ENCODE measurements at places on chromosomes 1 and 21.

- DNase-seq, result no peak
Observed at GRCh38 chr1:70299472-70299871, 55.0 kb downstream of the ANKRD13C start.

DNA sequence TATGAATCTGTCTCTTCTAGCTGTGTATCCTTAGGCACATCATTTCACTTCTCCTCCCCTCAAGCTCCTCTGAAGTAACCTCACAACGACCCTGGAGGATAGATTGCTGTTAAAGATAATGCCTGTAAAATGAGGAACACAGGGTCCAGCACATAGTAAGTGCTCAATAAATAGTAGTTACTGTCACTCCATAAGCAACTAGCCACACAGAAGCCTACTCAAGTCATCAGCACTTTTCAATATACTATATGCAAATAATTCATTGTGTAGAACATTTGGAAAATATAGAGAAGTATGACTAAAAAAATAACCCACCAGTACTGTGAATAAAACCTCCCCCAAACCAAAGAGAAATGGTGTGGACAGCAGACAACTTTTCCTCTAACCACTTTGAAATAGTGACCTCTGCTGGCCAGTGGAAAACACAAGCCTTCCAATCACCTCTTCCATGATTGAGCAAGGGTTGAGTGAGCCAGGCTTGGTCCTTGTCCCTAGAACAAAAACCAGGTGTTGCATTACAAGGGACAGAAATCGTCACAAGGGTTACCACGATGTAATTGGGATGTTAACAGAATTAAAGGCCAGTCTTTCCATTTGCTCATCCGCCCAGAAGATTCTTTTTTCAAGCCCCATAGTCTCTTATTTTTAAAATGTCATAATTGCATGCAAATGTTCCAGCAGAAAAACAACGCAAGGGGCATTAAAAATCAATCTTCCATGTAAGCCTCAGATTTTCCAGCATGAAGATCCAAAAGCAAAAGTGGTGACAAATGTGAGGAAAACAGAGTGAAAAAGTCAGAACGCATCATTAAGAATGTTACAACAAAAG is 15.7 kb upstream of the GLIS1 start:
- no peak for DNase-seq

GRCh38 chr1:69794831-69795230 is 227.1 kb downstream of the LRRC7 start:
- DNase-seq, result no peak

- DNase-seq, result no peak
Observed at GRCh38 chr1:21511579-21512522, 2.6 kb downstream of the ALPL start.

DNA sequence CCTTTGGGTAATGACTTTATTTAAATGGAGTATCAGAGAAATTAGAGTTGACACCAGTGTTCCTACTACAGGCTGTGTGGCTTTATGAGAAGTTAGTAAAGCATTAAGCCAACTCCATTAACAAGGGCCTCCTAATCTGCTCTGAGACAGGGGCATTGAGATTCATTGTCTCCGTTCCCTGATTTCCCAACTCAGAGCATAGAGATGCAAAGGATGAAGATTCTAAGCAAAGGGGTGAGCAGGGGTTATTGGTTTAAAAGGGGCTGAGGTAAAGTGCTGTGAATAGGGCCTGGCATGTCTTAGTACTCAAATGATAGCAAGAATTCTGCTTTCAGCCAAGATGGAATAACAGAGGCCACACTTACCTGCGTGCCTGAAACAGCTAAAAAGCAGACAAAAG is 428.4 kb downstream of the PTPRU start:
- no peak for DNase-seq

GRCh38 chr1:26154750-26155149 is 4.1 kb upstream of the FAM110D start:
- DNase-seq, result no peak

GRCh38 chr1:165862448-165862847 is 35.0 kb downstream of the UCK2 start:
- no peak for DNase-seq

DNA sequence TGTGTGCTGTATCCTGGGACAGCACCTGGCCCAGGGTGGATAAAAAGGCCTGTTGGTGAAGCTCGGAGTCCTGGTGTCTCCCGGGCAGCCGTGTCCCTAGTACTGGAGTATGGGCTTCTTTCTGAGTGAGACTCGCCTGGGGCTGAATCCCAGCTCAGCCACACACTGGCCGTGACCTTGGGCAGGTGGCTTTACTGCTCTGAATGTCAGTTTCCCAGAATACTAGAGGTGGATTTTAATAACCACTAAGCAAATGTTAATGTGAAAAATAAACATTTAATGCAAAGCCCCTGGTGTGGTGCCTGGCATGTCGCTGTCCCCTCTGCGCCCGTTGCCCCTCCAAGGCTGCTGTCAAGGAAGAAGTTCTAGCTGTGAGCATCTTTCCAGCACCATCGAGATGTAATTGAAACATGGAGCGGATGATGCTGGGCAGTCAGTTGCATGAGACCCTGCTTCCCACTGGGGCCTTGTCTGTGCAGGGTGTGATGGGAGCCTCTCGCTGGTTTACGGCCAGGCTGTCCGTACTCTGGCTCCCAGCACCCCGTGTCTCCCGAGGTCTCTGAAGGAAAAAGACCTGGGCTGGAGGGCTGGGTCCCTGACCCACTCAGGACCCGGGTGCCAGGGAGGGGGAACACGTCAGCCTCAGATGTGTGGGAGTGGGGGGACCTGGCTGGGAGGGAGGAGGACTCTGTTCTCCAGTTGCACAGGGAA is 527.8 kb downstream of the MATN1 start:
- no peak for DNase-seq

DNA sequence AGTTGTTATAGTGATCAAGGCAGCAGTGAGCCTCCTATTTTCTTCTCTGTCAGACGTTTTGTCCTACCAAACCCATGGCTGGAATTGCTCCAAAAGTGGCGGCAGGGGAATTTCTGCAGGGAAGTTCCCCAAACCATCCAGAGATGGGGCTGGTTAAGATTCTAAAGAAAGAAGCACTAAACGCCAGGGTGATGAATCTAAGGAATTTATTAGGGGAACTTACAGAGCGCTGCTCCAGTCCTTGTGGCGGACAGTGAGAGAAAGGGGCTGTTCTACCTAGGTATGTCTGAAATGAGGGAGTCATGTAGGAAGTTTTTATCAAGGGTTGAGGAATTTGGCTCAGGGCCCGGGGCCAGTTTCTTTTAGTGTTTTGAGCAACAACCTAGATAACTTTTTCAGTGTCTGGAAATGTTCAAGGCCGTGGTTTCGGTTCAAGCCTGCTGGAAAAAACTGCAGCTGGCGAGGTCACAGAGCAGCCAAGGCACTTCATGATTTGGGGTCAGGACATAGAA is 222.4 kb upstream of the B3GALT2 start:
- DNase-seq, result no peak

GRCh38 chr1:178536844-178537371 is 24.0 kb downstream of the TEX35 start:
- no peak for DNase-seq

DNA sequence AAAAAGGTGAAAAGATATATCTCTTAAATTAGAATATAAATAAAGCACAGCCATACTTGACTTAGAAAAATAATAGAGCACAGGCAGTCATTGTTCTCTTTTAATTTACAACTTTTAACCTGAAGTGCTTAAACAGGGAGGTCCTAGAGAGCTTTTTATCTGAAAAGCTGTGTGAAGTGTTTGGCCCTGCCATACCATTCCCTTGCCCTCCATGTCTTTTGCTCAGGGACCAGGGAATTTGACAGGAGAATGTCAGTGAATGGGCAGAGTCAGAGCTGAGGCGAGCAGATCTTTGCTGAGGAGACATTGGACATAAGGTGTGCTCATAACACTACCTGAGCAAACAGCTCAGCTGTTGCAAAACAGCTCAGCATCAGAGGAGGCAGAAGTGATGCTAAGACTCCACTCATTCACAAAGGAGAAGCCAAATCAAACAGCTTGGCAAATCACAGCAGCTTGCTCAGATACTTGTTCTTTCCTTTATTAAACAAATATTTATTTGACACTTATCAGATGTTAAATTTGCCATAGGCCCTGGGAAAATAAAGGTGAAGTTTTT is 14.9 kb upstream of the MGST3 start:
- DNase-seq, result no peak

DNA sequence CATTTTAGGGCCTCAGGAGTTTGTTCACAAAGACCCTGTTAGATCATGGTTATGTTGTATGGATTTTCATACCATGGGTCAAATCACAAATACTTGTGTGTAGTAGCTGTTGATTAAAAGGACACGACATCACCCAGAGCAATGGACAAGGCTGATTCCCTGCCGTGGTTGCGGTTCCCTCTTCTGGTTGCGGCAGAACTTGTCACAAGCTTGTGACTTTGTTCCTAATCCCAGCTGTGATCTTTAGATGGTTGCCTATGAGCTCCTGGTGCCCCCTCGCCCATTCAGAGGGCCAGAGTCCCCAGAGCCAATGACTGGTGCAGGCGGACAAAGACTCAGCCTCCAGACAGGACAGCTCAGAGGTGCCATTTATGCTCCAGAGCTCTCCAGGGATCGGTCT is 11.8 kb upstream of the SDHB start:
- no peak for DNase-seq

DNA sequence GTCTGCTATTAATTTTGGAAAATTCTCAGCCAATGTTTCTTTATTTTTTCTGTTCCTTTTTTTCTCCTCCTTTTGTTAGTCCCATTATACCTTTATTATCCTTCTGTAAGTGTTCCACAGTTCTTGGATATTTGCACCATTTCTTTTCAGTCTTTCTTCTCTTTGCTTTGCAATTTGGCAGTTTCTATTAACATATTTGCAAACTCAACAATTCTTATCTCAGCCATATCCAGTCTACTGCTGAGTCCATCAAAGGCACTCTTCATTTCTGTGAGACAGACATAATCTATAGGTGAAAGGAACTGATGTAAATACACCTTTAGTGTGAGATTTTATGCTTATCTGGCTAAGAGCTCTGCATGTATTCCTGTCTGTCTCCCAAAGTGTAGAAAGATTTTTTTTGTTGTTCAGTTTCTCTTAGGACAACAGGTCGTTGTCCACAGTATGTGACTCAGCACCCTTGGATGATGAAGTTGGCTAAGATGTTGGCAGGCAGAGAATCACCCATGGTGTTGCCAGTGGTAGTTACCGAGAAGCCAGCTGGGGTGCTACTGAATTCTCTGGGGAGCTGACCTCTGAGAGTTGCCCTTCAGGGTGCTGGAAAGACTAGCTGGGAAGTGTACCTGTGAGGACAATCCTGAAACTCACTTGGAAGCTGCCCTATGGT is 38.4 kb downstream of the LEPR start:
- no peak for DNase-seq

DNA sequence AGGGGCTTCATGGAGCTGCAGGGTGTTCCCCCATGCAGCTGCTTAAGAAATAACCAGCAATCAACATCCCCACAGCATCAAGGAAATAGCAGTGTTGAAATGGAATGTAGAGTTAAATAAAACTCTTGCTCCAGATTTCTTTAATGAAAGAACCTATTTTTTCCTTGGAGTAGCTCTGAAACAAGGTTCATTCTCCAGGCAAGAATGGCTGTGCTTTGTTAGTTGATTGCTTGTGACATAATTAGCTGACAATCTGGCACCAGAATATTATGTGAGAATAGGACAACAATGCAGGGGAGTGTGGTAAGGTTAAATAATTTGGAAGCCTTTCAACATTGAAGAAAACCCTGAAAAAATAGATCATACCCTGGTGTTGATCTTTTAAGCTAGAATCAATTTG is 254.2 kb upstream of the RRP15 start:
- no peak for DNase-seq

DNA sequence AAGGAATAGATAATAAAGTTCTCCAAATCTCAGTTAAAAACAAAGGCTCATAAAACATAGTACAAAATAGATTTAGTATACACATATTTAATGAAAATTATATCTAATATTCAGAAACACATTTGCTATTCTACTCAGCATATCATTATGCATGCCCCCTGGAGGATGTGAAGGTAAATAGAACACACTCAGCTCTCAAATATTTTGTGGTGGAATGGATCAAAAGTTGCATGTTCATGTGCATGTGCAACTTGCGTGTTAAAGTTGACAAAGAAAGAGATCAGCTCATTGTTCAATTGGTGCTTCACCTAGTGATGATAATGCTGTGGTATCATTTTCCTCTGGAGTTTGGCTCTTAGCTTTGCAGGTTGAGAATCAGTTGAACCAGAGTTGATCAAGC is 4.9 kb upstream of the ZNF644 start:
- no peak for DNase-seq

- DNase-seq, result no peak
Observed at GRCh38 chr1:67586596-67586995, 98.4 kb upstream of the GADD45A start.

DNA sequence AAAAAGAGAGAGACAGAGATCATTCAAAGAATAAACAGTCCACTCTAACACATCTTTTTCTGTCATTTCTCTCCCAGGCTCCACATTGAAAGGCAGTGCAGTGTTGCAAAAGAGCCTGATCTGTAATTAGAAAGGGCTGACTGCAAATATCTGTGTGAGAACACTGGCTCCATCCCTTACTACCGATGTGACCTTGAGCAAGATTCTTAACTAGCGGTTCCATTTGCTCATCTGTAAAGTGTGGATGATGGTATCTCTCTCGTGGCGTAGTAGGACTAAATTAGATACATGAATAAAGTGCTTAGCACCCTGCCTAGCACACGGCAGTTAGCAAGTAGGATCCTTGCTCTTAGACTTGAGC is 26.9 kb upstream of the SLC44A3 start:
- DNase-seq, result no peak

DNA sequence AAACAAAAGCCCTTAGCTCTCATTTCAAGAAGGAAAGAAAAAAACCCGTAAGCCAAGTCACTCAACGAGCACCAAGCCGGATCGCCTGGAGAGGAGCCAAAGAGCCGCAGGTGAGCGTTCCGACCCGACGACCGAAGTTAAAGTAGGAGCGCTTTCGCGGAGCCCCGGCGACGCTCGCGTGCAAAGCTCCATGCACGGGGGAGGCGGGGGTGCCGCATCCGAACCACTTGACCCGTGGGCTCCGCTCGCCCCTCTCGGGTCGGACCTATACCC is 382 bp downstream of the GPBP1L1 start:
- DNase-seq, result peak; percentile 46

DNA sequence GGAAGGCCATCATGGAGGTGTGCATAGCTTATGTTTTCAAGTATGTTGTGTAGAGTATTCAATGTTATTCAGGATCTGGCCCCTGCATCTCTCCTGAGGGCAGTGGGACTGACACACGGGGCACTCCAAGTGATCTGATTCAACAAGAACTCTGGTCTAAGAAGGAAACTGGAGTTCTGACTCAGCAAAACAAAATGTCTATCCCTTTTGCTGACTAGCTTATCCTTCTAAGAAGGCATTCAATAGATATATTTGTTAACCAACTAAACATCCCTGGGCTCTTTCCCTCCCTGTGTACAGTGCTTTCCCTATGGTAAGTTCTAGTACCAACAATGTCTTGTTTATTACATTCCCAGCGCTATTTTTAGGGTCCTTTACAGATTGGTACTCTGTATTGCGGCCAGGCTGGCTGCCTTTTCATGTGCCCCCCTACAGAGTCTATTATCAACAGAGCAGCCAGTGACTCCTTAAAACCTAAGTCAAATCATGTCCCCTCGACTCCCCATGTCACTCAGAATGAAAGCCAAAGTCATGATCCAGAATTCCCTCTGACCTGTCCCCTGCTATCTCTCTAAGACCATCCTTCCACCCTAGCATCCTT is 304.9 kb downstream of the KCNH1 start:
- DNase-seq, result no peak
